Stimulated activated CD4-positive, alpha-beta T cell treated with anti-CD3 and anti-CD28 coated beads, Interleukin-15, amount 100 ng/mL, for 24 hours (primary cell): ENCODE measurements at places on chromosomes 12 and 14.
A peak's percentile ranks its signal among the peaks of the same experiment; 100 is the strongest.

DNA sequence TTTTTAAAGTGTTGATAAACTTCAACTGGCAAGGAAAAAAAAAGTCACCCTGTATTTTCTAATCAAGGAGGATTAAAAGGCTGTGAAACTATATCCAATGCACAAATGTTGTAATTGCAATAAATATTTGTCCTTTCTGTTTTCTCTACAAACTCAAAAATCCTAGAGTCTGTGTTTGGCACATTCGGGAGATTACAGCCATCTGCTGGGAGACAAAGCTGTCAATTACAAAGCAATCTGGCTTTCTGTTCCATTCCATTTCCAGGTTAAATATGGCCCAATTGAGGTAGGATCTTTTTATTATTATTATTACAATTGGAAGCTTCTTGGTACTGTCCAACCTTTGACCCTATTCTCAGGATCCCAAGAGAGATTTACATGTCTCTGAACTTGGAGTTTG, 295.9 kb downstream of the DIO2 start:
- DNase-seq = no peak

- DNase-seq = no peak
These were observed 36.0 kb downstream of the MEG3 start for GRCh38 chr14:100861937-100862247.

DNA sequence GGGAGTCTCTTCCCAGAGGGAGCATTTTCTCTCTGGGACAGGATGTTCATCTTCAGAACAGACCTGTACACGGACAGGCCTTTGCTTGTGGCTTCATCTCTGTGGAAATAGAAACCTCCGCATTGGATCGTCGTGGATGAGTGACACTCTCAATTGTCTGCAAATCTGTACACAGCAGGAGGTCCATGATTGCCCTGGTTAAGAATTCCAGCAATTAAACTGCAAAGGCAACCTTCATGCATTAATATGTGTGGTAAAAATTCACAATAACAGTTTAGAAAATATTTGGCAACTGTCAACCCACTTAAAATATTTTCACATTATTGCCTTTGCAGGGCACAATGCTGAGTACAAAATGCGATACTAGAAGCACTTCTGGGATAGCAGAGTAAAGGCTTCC, 149.8 kb upstream of the SFSWAP start:
- DNase-seq = no peak

GRCh38 chr14:90600619-90601018, 203.8 kb downstream of the CALM1 start:
- no peak for DNase-seq

DNA sequence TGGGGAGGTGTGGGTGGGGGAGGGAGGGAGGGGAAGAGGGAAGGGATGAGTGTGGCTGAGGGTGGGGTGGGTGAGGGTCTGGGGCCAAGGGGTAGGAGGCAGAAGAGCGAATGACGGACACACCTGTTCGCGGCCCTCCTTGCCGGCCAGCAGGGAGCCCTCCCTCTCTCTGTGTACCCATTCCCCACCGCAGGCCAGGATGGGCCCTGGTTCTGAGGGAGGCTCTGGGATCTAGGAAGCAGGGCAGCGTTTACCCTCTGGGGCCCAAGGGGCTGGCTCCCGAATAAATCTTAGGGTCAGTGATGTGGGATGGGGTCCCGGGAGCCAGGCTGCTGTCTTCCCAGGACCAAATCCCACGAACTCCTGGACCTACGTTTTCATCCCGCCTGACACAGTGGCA, 46.0 kb upstream of the ESRRB start:
- no peak for DNase-seq

- no peak for DNase-seq
These were observed 29.8 kb downstream of the FNTB start for GRCh38 chr14:65016471-65016870.

- DNase-seq = no peak
These were observed 28.9 kb upstream of the TMEM179 start for GRCh38 chr14:104633276-104634137.

DNA sequence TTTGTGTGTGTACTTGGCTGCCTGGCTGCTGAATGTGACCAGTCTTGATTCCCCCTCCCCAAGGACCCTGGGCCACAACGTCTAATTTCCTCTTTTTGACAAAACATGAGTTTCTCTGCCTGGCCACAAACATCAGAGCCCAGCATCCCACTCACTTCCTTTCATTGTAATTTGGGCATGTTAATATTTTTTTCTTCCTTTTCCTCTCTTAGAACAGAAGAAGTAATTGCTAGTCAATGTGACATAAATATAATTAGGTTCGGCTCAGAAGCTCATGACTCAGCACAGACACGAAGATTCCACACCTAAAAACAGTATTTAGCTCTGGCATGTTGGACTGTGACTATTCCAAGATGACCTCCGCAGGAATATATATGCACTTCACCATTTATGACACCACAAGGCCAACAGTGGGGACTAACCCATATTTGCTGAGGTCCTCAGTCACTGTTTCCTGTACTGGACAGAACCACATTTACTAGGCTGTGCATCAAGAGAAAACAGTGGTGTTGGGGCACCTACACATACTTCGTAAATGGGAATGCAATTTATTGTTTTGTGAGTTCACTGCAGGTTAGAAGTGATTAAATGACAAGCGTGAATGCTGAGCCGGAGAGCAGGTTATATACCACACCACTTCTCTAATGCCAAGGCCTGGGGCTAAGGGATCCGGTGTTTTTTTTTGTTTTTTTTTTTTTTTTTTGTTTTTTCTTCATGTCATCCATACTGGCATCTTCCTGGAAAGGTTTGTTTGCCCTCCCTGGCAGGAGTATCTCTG, 4.2 kb downstream of the GSG1 start:
- no peak for DNase-seq

GRCh38 chr14:93319494-93319893, 13.3 kb downstream of the BTBD7 start:
- no peak for DNase-seq

- no peak for DNase-seq
These were observed 8.1 kb upstream of the PTGDR start for GRCh38 chr14:52259434-52259833.

- no peak for DNase-seq
These were observed 351.0 kb upstream of the FKBP4 start for GRCh38 chr12:2443776-2444175.

DNA sequence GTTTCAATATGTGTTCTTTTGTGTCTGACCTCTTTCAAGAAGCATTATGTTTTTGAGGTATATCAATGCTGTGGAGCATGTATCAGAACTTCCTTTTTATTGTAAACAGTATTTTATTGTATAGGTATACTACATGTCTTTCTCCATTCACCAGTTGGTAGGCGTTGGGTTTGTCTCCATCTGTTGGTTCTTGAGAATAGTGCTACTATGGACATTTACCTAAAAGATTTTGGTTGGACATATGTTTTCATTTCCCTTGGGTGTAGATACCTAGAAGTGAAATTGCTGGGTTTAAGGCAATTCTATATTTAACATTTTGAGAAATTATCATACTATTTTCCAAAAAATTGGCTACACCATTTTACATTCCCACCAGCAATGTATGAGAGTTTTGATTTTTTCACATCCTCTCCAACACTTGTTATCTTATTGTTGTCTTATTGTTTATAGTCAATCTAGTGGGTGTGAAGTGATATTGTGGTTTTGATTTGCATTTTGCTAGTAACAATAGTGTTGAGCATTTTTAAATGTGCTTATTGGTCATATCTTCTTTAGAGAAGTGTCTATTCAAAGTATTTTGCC, 409.2 kb downstream of the IPO8 start:
- no peak for DNase-seq

DNA sequence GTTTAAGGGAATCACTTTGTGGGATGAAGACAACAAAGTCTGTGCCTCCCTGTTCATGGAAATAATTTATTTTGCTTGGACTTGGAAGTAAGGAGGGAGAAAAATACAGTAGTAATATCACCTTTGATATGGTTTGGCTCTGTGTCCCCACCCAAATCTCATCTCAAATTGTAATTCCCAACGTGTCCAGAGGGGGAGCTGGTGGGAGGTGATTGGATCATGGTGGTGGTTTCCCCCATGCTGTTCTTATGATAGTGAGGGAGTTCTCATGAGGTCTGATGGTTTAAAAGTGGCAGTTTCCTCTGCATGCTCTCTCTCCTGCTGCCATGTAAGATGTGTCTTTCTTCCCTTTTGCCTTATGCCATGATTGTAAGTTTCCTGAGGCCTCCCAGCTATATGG, 460.7 kb downstream of the NOVA1 start:
- peak; percentile 0 for DNase-seq

- no peak for DNase-seq
These were observed 25.9 kb upstream of the HIGD1C start for GRCh38 chr12:50926415-50926814.
